ENCODE measurements at places on chromosomes 3 and 15. TPM values are rescaled to one million over a fixed set of nuclear protein-coding genes. Genes with fewer than 3 reads are reported as not detected.

Gene TTLL13
- total RNA-seq, result 0.20 TPM

Gene SYNPR
- not detected for total RNA-seq

Gene SEMA3F
- 166 TPM for total RNA-seq

Gene EHD4
- 132 TPM for total RNA-seq

Gene LYZL4
- not detected for total RNA-seq

Gene ARL8B
- total RNA-seq, result 35.0 TPM

Gene FAH
- total RNA-seq, result 19.4 TPM

Gene HGD
- 0.20 TPM for total RNA-seq

Gene MON1A
- 23.2 TPM for total RNA-seq

Gene CACNA2D3
- not detected for total RNA-seq

Gene ABI3BP
- 8.5 TPM for total RNA-seq

Gene IL17RE
- 0.07 TPM for total RNA-seq

Gene FBXO40
- total RNA-seq, result not detected

Gene B3GNT5
- 27.4 TPM for total RNA-seq

Gene KCNAB1
- 0.53 TPM for total RNA-seq

Gene OXTR
- total RNA-seq, result under 0.01 TPM

Gene CAMK2N2
- not detected for total RNA-seq

Gene CDAN1
- total RNA-seq, result 11.9 TPM

Gene GOLGA8G
- total RNA-seq, result not detected

Gene ZNF80
- not detected for total RNA-seq

Gene RBP2
- not detected for total RNA-seq

Gene AMOTL2
- total RNA-seq, result 127 TPM

Gene PRICKLE2
- total RNA-seq, result 0.84 TPM

Gene LRRN1
- not detected for total RNA-seq

Gene CYP8B1
- not detected for total RNA-seq

Gene SLC15A2
- not detected for total RNA-seq

Gene FMN1
- under 0.01 TPM for total RNA-seq

Gene LMAN1L
- total RNA-seq, result not detected

Gene GHSR
- total RNA-seq, result not detected

Gene SLC24A5
- not detected for total RNA-seq

Gene GOLGA8F
- total RNA-seq, result not detected
